ENCODE measurements at places on chromosomes 6 and 20. TPM values are rescaled to one million over a fixed set of nuclear protein-coding genes. Genes with fewer than 3 reads are reported as not detected.

DNA sequence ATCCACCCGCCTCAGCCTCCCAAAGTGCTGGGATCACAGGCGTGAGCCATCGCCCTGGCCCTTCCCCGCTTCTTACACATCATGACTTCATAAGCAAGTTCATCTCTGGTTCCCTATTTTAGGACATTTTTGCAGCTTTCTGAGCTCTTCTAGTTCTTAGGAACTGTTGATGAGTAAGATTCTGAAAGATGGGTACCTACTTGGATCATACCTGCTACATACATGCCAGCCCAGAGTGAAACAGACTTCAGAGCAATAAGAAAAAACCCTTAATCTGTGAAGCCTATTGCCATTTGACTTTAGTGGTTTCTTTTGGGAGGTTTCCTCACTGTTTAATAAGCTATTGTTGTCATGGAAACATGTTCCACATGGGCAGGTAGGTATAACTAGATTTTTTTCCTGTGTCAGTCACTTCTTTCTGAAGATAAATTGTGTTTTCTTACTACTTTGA, 27.9 kb upstream of the TMEM217 start:
- no peak for DNase-seq

GRCh38 chr6:168700880-168701279, 259.9 kb downstream of the SMOC2 start:
- DNase-seq, result no peak

DNA sequence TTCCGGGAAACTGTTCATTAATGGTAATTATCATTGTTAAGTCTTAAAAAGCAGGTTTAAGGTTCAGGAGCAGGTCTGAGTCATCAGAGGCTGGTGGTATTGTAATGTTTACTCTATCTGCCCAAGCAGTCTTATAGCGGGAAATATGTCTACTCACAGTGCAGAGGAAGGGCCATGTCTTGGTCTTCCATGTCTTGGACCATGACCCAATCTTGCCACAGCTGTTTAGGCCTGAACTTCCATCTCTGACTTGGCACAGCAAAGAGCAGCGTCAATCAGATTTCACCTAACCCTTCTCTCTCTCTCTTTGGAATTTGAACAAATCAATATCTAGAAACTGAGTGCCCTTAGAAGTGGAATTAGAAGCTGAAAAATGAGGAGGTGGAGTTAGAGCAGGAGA, 25.8 kb downstream of the SLC2A12 start:
- no peak for DNase-seq

The FRK gene
- 5.1 TPM for total RNA-seq

DNA sequence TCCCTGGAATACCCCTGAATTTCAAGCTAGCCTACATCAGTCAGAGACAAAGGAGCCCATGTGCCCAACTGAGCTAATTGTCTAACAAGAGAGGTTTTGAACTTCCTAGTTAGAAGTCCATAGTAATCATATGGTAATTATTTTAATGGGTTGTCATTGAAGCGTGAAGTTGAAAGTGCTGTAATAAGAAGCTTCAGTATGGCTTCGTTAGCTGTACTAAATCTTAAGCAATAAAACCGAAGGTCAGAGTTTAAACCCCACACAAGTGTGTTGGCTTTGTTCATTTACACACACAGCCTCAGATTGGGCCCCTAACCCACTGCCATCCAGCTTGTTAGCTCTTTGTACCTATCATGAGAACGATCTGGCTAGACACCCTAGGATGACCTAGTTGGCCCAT, 195.6 kb upstream of the RIN2 start:
- no peak for DNase-seq

The STMND1 gene
- not detected for total RNA-seq

- no peak for DNase-seq
Measured at GRCh38 chr6:20708367-20709124, 174.3 kb downstream of the CDKAL1 start.

The WFDC8 gene
- total RNA-seq, result not detected

The EMILIN3 gene
- total RNA-seq, result 1.4 TPM

The HMGCLL1 gene
- 0.42 TPM for total RNA-seq

DNA sequence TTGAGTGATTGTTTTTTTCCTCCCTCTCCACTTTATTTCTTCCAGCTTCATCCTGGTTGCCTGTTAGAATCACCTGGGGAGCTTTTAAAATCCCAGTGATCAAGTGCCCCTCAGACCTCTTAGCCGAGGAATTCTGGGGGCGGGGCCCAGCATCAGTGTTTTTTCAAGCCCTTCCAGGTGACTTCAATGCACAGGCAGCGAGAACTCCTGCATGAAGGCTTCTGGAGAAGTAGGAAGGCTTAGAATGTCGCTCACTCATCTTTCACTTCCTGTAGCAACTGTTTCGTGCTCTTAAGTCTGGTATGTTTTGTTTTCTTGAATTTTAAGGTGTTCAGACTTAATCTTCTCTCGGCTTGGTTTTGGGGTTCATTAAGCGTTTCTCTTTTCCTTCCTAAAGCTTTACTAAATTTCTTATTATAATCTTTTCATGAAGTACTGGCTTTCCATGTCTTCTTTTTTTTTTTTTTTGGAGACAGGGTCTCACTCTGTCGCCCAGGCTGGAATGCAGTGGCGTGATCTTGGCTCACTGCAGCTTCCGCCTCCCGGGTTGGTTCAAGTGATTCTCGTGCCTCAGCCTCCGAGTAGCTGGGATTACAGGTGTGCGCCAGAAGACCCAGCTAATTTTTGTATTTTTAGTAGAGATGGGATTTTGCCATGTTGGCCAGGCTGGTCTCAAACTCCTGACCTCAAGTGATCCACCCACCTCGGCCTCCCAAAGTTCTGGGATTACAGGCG, 30.9 kb upstream of the TULP1 start:
- no peak for DNase-seq

- no peak for DNase-seq
Measured at GRCh38 chr6:136160250-136160649, 89.9 kb downstream of the MTFR2 start.

- peak; percentile 93 for DNase-seq
Measured at GRCh38 chr20:50278684-50279531, 88.3 kb downstream of the CEBPB start.

GRCh38 chr6:87045521-87046075, 49.3 kb downstream of the CGA start:
- DNase-seq, result no peak

DNA sequence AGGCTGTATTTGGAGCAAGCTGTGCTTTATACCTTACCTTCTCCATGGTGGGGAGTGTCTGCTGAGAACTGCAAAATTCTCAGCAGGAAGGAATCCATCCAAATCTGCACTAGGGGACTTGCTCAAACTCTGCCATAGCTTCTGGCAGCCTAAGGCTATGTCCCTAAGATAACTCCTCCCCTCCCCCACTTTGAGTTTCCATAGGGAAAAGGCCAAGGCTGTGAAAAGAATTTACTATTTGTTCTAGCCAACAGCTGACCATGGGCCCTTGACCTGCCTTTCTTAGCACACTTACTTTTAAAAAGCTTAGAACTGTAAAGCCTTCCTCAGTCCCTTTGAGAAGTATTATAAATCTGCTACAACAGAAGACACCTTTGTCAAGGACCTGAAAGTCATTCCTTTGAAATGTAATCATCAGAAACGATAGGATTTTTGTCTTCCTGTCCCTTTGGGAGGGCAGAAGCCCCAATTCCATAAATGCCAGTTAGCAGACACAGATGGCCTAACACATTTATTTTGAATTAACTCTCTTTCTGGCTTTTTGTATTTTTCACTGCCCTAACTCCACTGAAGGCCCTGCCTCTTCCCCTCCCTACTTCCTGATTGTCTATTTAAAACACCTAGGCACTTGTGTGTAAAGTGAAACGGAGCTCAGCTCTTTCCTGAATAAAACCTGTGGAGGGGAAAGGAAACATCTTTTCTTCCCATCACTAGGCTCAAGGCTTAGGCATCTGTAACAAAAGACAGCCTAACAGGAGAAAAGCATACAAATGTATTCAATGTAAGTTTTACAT, 157.1 kb downstream of the AKAP7 start:
- no peak for DNase-seq

DNA sequence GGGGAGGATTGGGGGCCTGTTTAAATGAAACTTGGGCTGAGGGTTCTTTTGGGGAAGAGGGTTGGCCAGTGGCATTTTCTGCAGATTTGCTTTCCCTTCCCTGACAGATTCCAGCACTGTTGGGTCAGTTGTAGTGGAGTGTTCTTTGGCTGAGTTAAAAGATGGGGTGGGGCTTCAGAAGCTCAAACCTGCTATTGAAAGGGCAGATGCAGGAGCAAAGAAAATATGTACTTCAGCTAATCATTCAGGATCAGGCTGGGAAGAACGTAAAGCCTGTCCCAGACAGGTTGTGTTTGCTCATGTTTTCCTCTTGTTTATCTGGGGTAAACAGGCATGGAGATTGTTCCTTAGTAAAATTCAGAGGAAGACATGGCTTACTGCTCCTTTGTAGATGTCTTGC, 2.5 kb downstream of the SASH1 start:
- DNase-seq, result no peak

The DEFB112 gene
- not detected for total RNA-seq

The ECT2L gene
- not detected for total RNA-seq

The CPXM1 gene
- 9.6 TPM for total RNA-seq

GRCh38 chr6:111367393-111368088, 115.5 kb downstream of the REV3L start:
- DNase-seq, result peak; percentile 55

DNA sequence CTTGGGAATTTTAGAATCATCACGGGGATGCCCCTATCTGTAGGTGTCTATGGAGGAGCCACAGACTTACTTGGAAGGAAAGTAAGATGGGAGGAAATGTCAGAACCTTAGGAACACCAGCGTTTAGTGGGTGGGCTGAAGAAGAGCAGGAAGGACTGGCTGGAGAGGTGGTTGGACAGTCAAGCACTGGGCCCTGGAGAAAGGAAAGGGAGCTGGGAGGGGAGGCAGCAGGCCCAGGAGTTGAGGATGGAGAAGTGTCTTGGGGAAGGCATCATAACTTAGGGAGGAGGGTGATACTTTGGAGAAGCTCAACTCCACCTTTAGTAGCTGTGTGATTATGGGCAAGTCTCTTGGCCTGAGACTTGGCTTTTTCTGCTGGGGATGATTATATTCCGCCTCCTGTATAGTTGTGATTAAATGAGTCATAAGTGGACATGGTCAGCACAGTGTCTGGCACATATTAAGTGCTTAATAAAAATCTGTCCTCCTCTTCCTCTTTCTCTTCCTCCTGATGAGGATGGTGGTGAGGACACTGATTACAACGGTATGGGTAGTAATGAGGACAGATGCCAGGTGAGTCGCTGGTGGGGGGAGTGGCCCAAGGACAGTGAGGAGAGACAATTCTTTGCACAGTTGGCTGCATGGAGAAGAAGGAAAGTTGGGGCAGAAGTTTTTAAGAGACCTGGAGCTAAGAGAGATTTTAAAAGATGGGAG, 125.7 kb downstream of the TOX2 start:
- no peak for DNase-seq

The DEF6 gene
- 6.0 TPM for total RNA-seq

GRCh38 chr20:62860391-62860923, 1.2 kb downstream of the TCFL5 start:
- peak; percentile 78 for DNase-seq

The PPP1R16B gene
- 11.7 TPM for total RNA-seq

Measured in posterior vena cava (tissue), 2 donors.